ENCODE measurements at places on chromosomes 12 and 14. TPM values are rescaled to one million over a fixed set of nuclear protein-coding genes. Genes with fewer than 3 reads are reported as not detected.
A peak's percentile ranks its signal among the peaks of the same experiment; 100 is the strongest.

DNA sequence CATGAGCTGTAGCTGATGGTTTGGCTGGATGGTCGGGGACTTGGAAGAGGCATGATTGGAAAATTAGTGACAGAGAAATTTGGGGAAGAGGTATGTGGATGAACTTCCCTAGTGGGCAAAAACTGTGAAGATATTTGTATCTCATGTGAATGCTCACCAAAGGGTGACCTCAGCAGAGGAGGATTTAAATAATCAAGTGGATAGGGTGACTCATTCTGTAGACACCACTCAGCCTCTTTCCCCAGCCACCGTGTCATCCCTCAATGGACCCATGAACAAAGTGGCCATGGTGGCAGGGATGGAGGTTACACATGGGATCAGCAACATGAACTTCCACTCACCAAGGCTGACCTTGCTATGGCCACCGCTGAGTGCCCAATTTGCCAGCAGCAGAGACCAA, 60.8 kb upstream of the KRAS start:
- peaks cover 14% of the 10 kb centered on the region for H3K4me1 ChIP-seq
- DNase-seq, result no peak
- H3K27me3 ChIP-seq, result no peaks in the 10 kb centered on the region
- no peaks in the 10 kb centered on the region for H3K36me3 ChIP-seq
- no peak overlapping the region for H3K4me3 ChIP-seq
- no peak overlapping the region for H3K27ac ChIP-seq

- DNase-seq, result no peak
- H3K4me3 ChIP-seq, result no peak overlapping the region
- no peaks in the 10 kb centered on the region for H3K36me3 ChIP-seq
- H3K27me3 ChIP-seq, result no peaks in the 10 kb centered on the region
- no peak overlapping the region for H3K27ac ChIP-seq
These were observed 413.8 kb upstream of the SOX5 start for GRCh38 chr12:24363177-24363754.

DNA sequence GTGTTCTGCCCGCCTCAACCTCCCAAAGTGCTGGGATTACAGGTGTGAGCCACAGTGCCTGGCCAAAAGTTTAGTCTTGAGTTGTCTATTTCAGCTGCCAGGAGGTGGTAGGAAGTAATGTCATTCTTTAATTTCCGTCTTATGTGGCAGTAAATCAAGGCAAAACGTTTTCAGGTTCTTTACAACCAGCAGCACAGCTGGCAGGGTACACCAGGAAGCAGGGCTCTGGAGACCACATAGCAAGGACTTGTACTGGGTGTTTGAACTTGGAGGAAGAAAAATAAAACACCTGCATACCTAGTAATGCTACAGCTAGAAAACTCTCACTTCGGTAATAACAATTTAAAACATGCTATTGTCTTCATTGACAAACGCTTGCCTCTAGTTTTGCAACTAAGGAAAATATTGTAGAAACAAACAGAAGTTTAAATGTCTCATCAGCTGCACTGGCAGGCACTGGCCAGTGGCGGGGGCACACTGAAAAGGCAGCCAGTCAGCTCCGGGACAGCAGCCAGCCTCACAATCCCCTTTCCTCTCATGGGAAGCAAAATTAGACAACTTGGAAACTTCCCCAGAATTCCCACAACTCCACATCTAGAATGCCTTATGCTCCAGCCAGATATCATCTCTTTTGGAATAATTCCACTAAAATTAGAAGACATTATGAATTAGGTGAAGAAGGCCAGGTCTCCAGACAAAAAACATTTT, 72.2 kb downstream of the CLIP1 start:
- DNase-seq, result no peak
- H3K36me3 ChIP-seq, result peaks cover 3% of the 10 kb centered on the region
- H3K4me1 ChIP-seq, result peaks cover 13% of the 10 kb centered on the region
- no peak overlapping the region for H3K27ac ChIP-seq
- no peak overlapping the region for H3K4me3 ChIP-seq

DNA sequence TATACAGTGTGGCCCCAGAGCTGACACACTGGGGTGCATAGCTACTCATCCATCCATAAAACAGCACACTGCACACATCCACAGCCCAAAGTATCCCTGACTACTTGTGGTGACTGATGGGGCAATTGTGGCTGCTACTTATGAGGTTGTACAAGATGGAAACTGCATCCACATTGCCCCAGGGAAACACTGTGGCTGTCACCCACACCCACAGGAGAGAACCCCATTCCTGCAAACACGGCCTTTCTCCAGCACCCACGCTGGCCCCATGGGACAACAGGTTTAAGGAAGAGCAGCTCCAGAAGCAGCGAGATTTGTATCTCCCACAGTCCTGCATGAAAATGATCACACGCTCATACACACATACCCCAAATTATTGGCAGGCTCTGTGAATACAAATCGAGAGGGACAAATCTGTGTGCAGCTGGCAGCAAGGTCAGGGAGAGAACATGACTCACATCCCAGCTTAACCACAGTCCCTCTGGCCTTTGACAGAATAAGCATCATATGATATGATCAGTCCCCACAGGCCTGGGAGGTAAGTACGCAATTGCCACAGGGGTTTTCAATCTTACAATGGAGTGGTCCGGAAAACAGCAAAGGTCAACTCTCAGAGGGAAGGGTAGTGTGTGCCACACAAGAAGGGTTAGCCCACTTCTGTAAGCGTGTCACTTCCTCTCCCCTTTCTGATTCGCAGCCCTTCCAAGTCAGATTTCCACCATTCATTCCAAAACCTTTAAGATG, 61.9 kb downstream of the ESR2 start:
- H3K27me3 ChIP-seq, result no peaks in the 10 kb centered on the region
- H3K27ac ChIP-seq, result no peak overlapping the region
- no peaks in the 10 kb centered on the region for H3K36me3 ChIP-seq
- no peak for DNase-seq
- no peaks in the 10 kb centered on the region for H3K4me1 ChIP-seq

DNA sequence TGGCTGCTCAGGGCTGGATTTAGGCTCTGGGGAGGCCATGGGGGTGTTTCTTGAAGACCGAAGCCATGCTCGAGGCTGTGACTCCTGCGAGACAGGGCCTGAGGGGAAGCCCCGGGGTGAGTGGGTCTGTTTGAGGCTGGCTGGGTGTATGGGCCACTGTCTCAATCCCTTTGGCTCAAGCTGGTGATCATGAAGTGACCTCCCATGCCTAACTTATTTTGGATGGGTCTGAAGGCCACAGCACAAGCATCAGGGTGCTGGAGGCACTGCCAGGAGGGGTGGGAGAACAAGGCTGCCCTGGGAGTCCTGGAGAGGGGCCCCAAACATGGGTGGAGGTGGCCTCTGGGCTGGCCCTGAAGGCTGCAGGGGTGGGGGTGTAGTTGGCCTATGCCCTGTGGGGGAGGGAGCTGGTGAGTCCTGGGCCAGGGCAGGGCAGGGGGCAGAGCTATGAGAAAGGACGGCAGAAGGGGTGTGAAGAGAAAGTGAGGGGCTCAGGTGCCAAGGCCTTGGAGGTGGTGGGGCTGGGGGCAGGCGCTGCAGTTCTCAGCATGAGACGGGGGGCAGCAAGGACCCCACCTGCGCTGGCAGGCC, 100.9 kb downstream of the KIF26A start:
- H3K4me1 ChIP-seq, result no peaks in the 10 kb centered on the region
- H3K27ac ChIP-seq, result no peak overlapping the region
- H3K4me3 ChIP-seq, result no peak overlapping the region
- no peak for DNase-seq
- H3K36me3 ChIP-seq, result no peaks in the 10 kb centered on the region

The ACVRL1 gene
- total RNA-seq, result 0.74 TPM

GRCh38 chr14:61749867-61750266, 12.4 kb upstream of the SNAPC1 start:
- peak; percentile 77 for DNase-seq
- H3K4me3 ChIP-seq, result peak overlapping the region; percentile 70
- H3K27me3 ChIP-seq, result no peaks in the 10 kb centered on the region
- no peaks in the 10 kb centered on the region for H3K36me3 ChIP-seq

GRCh38 chr14:61435563-61436337, 114.4 kb downstream of the PRKCH start:
- no peaks in the 10 kb centered on the region for H3K27me3 ChIP-seq
- H3K36me3 ChIP-seq, result no peaks in the 10 kb centered on the region
- no peak overlapping the region for H3K4me3 ChIP-seq
- DNase-seq, result no peak

GRCh38 chr12:85394065-85394464, 114.0 kb downstream of the ALX1 start:
- no peak overlapping the region for H3K4me3 ChIP-seq
- no peaks in the 10 kb centered on the region for H3K36me3 ChIP-seq
- DNase-seq, result no peak
- H3K27me3 ChIP-seq, result no peaks in the 10 kb centered on the region

GRCh38 chr14:69531135-69531534, 43.5 kb downstream of the CCDC177 start:
- H3K4me3 ChIP-seq, result no peak overlapping the region
- no peak overlapping the region for H3K27ac ChIP-seq
- no peak for DNase-seq
- no peaks in the 10 kb centered on the region for H3K36me3 ChIP-seq

GRCh38 chr12:100248886-100249285, 18.0 kb downstream of the DEPDC4 start:
- H3K4me1 ChIP-seq, result peaks cover 11% of the 10 kb centered on the region
- H3K36me3 ChIP-seq, result no peaks in the 10 kb centered on the region
- DNase-seq, result no peak
- H3K27me3 ChIP-seq, result no peaks in the 10 kb centered on the region
- H3K4me3 ChIP-seq, result no peak overlapping the region
- H3K27ac ChIP-seq, result no peak overlapping the region

Data from Caco-2 (cell line).